ENCODE measurements at places on chromosomes 13 and 19.

GRCh38 chr19:17347361-17347760 lies 10.0 kb downstream of the GTPBP3 start:
- no peak for DNase-seq

DNA sequence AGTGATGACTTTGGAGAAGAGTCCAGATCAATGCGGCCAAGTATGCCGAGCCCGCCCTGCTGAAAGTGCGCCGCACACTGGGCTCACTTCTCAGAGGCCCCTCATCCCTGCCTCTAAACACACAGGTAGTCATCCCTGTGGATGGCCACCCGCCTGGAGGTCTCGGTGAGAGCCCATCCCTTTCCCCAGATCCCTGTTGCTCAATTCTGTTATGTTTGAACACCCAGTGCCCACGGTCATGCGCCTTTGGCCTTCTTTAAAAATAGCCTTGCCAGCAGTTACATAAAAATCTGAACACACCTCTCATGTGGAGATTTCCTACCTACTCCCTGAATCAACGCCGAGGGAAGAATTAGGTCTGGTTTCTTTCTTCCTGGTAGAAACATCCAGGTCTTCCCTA lies 11.9 kb downstream of the ELAVL1 start:
- no peak for DNase-seq

DNA sequence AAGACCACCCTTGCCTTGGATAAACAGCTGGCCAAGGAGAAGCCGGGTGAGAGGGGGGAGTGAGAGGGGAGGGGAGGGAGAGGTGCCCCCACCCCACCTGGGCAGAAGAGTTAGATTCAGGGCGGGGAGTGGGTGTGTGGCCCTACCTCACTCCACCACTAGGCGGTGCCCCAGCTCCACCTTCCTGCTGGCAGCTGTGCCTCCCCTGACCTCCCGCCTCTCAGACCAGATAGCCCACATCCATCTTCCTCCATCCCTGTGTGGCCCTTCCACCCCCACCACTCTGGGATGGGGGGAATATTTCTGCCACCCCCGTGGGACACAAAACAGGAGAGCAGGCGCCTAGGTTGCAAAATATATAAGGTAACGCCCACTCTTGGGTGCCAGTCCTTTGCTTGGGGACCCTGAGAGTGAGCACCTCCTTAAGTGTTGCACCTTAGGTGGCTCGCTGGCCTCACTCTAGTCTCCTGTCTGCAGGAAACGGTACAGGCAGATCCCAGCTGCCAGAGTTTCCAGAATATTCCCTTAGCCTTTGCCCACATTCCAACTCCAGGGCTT lies 13.8 kb upstream of the EHD2 start:
- no peak for DNase-seq

DNA sequence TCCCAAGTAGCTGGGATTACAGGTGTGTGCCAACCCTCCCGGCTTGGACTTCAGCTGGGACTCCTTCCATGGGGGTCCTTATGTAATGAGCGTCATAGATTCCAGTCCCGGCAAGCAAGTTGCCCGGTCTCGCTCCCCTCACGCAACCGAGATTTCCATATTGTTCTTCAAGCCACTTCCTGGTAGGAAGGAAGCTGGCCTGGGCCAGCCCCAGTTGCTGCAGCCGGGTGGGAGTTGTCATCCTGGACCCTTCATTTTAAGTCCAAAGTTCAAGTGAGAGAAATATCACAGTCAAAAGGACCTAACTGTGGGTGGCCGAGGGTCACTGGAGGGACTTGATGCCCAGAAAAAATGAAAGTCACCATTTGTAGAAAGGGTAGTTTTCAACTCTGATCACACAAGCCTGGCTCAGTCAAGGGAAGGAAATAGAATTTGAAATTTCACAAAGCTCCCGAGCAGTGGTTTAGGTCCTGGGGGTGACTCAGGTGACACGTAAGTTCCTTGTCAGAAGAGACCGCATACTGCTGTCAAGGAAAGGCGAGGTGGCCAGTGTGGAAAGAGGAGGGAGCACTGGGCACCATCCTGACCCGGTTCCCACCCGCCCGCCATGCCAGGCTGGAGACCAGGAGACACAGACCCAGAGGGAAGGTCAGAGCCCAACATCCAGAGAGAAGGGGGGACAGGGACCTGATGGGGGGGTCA lies 5.3 kb downstream of the FGF21 start:
- no peak for DNase-seq

DNA sequence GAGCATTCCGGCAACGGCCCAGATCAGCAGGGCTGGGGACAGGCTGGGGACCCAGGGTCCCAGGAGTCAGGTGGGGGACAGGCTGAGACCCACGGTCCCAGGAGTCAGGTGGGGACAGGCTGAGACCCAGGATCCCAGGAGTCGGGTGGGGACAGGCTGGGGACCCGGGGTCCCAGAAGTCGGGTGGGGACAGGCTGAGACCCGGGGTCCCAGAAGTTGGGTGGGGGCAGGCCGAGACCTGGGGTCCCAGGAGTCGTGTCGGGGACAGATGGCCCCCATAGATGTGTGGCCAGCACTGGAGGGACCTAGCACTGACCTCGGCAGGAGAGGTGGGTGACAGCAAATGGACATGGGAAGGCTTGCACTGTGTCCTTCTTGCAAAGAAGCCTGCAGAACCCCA lies 39.7 kb upstream of the SOX1 start:
- no peak for DNase-seq

DNA sequence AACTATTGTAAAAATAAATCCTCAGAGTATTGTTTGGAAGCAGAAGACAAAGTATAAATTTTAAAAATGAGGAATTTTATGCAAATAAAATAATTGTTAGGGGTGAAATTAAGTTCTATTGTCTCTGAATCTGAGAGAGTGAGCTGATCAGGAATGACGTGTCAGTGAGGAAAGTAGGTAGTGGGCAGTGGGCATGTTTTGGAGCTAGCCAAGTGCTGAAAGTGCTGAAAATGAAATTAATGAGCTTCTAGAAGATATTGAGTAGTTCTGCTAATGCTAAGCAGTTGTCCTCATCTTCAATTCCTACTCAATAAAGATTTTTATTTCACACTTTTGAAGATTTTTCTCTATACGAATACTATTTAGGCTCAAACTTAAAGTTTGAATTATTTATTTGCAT lies 1167.8 kb upstream of the PCDH20 start:
- no peak for DNase-seq

GRCh38 chr13:112703449-112704284 lies 13.8 kb downstream of the ATP11A start:
- no peak for DNase-seq

DNA sequence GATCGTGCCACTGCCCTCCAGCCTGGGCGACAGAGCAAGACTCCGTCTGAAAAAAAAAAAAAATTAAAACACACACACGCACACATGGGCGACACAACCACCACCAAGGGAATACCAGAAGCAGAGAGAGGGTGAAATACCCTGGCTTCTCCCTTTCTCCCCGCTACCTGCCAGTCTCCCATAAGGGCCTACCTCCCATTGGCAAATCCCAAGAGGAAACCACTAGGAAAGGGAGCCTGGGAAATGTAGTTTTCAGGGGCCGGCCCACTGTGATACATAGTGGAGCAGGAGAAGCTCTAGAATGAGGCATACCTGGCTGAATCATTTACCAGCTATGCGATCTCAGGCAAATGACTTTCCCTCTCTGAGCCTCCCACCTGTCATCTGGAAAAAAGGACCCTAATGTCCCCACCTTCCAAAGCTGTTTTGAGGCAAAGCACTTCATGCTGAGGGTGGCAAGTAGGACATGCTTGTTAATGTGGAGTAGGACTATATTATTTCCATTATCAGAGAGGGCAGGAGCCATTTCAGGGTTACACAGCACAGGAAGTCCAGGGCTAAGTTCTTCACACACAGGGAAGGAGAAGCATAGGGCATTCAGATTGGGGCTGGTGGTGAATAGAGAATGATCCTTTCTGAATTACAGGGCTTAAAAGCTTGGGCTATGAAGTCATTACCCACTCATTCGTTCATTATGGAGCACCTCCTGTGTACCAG lies 14.3 kb upstream of the HNRNPUL1 start:
- DNase-seq = no peak

DNA sequence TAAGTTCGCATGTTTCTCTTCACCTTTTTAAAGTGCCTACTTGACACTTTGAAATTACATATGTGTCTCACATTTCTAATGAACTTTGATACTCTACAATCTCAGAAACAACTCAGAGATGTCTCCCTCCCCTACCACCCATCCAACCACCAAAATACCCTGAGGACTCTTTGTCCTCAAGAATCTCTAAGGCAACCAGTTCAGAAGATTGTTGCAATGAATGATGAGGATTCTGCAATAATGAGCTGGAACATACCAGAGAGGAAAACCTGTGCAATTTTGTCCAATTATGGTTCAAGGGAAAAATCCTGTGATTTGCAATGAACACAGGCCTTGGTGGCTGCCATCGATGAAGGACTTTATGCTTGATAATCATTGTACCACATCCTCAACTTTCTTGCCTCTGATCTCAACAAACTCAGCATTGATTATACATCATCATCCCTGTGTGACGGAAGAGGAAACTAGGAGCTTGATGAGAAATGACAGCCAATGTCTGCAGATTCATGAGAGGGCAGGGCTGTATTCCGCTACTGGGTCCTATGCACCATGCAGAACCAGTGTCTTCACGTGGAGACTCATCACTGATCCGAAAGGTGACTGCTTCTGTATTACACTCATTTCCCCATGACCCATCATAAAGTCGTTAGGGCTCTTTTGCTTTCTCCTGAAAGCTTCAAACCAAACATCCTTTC lies 1.1 kb downstream of the FPR1 start:
- DNase-seq = no peak

DNA sequence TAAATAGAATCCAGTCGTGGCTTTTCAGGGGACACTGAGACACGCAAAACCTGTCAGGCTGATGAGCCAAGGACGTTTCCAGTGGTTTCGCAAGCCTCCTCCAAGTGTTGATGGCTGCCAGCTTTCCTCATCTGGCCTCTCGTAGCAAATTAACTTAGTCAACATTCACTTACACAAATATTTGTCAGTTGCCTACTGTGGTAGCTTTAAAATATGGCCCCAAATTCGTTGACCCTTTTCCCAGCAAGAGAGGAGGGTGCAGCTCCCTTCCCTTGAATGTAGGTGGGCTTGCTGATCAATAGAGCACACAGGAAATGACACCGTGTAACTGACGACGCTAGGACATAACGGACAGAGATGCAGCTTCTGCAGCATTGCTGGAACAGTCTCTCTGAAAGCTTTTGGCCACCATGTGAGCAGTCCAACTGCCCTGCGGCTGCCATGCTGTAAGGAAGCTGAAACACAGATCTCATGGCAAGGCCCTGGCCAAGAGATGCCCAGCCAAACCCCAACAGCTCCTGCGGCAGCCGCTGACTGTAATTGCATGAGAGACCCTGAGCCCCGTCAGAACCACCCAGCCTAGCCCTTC lies 5.5 kb upstream of the RANBP3 start:
- DNase-seq = no peak

GRCh38 chr13:101706651-101707050 lies 254.2 kb downstream of the ITGBL1 start:
- no peak for DNase-seq

GRCh38 chr19:35949131-35949530 lies 13.0 kb downstream of the LRFN3 start:
- DNase-seq = no peak

- no peak for DNase-seq
These were observed 4.8 kb downstream of the STK24 start for GRCh38 chr13:98571955-98572662.

GRCh38 chr13:39956036-39956435 lies 300.6 kb downstream of the COG6 start:
- DNase-seq = no peak

DNA sequence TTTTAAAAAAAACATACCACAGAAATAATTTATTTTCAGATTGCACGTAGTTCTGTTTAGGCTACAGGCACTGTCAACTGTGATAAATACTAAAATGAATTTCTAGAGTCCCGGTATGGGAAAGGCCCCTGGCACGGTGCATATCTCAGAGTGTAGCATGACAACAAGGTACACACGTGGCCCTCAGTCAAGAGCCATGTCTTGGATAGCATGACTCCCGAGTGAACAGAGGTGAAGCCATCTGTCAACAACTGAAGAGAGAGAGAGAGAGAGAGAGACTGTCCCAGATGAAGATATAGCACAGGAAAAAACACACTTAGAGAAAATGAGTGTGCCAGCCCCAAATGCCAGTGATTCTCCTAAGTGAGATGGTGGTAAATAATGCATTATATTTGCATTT lies 297.5 kb downstream of the MYO16 start:
- no peak for DNase-seq

- no peak for DNase-seq
These were observed 660.4 kb downstream of the SLITRK1 start for GRCh38 chr13:83221813-83222241.

GRCh38 chr13:77177646-77178045 lies 149.2 kb downstream of the MYCBP2 start:
- DNase-seq = no peak

- no peak for DNase-seq
These were observed 183.6 kb upstream of the EDNRB start for GRCh38 chr13:78102121-78102677.

DNA sequence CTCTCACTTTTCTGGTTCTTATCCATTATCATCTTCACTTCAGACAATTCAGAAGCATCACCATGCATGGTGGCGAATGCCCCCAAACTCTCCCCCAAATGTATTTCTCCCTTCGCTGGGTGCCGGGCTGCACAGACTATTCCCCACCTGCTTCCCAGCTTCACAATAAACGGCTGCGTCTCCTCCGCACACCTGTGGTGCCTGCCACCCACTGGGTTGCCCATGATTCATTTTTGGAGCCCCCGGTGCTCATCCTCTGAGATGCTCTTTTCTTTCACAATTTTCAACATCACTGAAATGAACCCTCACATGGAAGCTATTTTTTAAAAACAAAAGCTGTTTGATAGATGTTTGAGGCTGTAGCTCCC lies 2.8 kb upstream of the F10 start:
- DNase-seq = no peak

DNA sequence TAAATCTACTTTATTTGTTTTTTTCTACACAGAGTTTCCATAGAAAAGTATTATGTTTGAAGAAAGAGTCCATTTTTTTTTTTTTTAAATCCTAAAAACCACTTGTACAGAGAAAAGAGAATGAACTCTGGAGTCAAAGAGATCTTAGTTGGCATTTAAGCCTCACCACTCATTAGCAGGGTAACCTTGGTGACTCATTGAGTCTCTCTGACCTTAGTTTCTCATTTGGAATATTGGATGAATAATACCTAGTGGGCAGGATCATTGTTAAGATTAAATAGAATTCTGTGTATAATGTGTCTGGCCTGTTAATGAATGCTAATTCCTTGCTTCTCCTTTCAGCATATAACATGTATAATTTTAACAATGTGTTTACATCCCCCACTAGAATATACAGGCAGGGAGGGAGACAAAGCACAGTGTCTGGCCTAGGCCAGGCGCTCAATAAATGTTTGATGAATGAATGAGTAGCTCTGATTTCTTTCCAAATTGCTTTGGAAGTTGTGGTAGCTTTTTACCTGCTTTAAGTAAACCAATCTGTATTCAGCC lies 48.7 kb upstream of the MYCBP2 start:
- DNase-seq = no peak

GRCh38 chr13:90803210-90803609 lies 544.3 kb upstream of the MIR17HG start:
- DNase-seq = no peak

DNA sequence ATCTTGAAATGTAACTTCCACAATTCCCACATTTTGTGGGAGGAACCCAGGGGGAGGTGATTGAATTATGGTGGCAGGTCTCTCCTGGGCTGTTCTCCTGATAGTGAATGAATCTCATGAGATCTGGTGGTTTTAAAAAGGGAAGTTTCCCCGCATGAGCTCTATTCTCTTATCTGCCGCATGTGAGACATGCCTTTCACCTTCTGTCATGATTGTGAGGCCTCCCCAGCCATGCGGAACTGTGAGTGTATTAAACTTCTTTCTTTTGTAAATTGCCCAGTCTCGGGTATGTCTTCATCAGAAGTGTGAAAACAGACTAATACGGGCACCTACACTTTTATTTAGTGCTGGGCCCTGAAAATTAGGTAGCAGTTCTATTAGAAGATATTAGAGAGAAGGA lies 45.8 kb downstream of the TNFSF13B start:
- DNase-seq = no peak
